ENCODE measurements at places on chromosomes 16 and 17.

GRCh38 chr17:21209511-21210175 is 4.3 kb downstream of the TMEM11 start:
- no peak for DNase-seq

DNA sequence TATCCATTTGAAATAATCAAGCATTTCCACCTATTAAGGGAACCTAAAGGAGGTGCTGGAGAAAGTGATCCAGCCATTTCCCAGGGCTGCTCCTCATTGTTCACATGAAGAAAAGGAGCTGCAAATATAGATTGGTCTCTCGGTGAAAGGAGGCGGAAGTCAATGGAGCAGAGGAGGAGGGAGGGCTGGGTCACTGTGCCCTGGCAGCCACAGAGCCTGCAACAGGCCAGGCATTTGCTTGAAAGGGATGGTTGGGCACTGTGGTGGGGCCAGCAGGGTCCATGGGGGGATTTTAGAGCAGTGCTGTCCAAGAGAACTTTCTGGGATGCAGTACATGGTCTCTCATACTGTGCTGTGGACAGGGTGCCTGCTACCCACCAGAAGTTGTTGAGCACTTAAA is 173.2 kb downstream of the CYLD start:
- DNase-seq, result no peak

DNA sequence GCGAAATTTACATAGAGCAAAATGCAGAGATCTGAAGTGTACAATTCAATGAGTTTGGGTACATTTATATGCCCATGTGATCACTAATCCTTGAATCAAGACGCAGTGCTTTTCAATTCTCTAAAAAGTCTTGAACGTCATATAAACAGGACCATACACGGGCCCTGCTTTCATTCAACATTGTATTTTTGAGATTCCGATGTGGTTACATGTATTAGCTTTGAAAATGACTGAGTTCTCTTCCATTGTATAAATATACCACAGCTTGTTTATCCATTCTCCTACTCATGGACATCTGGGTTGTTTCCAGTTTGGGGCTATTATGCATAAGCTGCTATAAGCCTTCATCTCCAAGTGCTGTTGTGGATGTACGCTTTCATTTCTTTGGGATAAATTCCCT is 45.5 kb downstream of the ZCCHC14 start:
- no peak for DNase-seq

- no peak for DNase-seq
Measured at GRCh38 chr16:57044931-57045693, 47.3 kb upstream of the CPNE2 start.

All from omental fat pad (tissue), 4 donors.